Bronchial epithelial cell (primary cell): ENCODE measurements at places on chromosomes 4 and X. TPM values are rescaled to one million over a fixed set of nuclear protein-coding genes. Genes with fewer than 3 reads are reported as not detected.

DNA sequence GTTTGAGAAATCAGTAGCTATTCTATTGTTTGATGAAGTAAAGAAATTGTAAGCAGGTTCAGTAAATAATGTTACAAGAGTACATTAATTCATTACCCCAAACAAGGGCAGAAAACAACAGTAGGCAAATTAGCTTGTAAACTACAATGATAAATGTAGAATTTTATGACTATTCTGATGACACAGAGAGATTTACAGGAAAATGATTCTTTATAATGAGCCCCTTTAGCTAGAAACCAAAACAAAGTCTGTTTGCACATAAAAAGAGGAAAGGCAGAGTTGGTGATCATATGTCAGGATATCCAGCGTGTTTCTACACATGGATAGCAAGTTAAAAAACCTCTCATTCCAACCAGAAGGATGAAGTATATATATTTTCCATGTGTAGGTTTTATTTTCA is 204.8 kb downstream of the CFAP299 start:
- DNase-seq: no peak

RASL11B gene
- total RNA-seq: 0.77 and 1.3 TPM in 2 replicates

GRCh38 chr4:2412534-2412884 is 5.9 kb downstream of the ZFYVE28 start:
- DNase-seq: no peak

GRCh38 chr4:187046471-187046870 is 322.8 kb upstream of the FAT1 start:
- peak; percentile 51 for DNase-seq

HSFX3 gene
- not detected in 2 replicates for total RNA-seq

PDGFC gene
- total RNA-seq: 38.7 and 52.2 TPM in 2 replicates

NLRP2B gene
- not detected in 2 replicates for total RNA-seq

DNA sequence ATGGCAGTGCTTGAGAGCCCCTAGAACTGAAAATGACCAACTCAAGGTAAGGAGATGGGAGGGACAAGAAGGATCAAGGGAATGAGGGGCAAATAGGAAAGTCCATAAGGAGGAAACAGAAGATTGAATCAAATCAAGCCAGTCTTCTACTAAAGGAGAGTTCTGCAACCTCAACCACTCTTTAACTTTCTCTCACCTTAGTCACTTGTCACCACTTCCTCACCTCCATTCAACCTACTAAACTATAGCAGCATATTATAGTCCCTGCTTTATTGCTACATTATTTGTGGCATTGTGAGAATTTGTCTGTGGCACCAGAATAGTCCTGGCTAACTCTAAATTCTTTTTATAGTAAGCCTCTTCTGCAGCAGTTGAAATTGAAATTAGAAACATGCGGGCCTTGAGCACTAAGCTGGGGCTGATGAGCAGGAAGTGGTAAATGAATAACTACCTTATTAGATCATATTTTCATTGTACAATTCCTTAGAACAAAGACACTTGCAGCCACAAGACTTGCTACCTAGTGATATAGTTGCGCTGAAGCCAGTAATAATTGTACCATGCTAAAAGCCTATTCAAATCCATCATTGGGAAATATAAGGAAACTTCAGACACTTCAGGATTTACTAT is 336.9 kb downstream of the ZNF674 start:
- DNase-seq: peak; percentile 75

GRCh38 chr4:118270492-118270891 is 82.3 kb downstream of the PRSS12 start:
- peak; percentile 71 for DNase-seq

GRCh38 chr4:173167758-173168395 is 734 bp upstream of the GALNT7 start:
- DNase-seq: peak; percentile 49

- peak; percentile 83 for DNase-seq
Observed at GRCh38 chr4:148515248-148515647, 73.0 kb upstream of the NR3C2 start.

BTC gene
- total RNA-seq: 1.1 and 2.4 TPM in 2 replicates

- DNase-seq: peak; percentile 16
Observed at GRCh38 chr4:140659943-140660700, 91.4 kb upstream of the UCP1 start.

MAML3 gene
- 0.79 and 3.3 TPM in 2 replicates for total RNA-seq

GRCh38 chr4:41039317-41039716 is 175.0 kb downstream of the APBB2 start:
- no peak for DNase-seq

DNA sequence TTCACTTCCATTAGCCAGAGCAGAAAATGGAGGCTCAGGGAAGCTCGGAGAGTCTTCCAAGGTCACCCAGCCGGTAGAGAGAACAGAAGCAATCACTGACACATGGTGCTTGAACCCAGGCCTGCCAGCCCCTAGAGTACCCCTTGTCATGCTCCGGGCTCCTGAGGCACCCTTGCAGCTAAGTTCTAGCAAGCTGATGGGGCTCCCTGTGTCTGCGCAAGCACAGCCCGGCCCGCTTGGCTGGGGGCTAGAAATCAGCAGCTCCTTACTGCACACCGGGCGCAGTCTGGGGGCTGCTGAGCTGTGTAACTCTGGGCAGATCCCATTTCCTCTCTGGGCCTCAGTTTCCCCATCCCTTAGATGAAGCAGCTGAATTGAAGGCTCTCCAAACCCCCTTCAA is 102.1 kb upstream of the PSAPL1 start:
- DNase-seq: no peak

- no peak for DNase-seq
Observed at GRCh38 chr4:6689506-6689960, 4.1 kb upstream of the S100P start.

CRMP1 gene
- 0.13 TPM in 1 of 2 replicates, not detected in the other for total RNA-seq

GRCh38 chr4:3417448-3417847 is 24.3 kb upstream of the HGFAC start:
- DNase-seq: no peak

DNA sequence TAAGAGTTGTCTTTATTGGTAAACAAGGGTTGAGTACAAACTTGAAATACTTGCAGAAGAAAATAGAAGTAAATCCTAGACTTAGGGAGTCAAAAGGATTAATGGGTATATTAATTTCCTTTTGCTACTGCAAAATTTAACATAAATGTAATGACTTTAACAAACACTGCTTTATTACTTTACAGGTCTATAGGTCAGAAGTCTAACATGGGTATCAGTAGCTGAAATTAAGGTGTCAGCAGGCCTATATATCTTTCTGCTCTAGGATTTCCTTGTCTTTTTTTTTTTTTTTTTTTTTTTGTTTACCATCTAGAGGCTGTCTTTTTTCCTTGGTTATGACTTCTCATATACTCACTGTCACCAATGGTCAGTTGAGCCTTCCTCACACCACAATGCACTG is 220.4 kb downstream of the GRID2 start:
- DNase-seq: no peak

UGT2A1 gene
- not detected in 2 replicates for total RNA-seq

DNA sequence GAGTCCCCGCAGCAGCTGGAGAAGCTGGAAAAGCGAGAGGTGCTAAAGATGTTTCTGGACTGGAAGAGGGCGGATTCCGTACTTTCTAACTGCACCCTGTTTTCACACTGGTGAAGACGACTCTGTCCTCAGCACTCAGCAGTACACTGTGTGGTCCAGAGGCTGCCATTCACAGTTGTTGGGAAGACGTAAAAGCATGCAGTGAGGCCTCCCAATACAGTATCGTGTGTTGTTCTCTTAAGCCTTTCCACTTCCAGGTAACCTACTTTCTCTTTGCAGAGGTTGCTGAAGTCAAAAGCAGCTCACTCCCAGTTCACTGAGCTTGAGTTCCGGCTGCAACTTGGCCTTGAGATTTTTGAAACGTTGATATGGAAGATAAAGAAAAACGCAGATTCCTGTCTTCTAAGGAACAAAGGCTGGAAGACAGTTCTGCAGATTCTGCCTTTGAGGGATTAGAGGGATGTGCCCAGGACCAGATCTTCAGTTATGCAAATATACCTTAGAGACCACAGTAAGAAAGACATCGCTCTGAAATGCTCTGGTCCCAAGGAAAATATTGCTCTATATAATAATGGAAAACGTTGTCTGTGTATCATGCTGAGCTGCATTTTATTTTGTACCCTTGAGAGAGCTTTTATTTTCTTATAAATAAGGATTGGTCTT is 540.9 kb downstream of the TRIML1 start:
- no peak for DNase-seq

GRCh38 chr4:140887467-140887866 is 131.3 kb upstream of the TBC1D9 start:
- DNase-seq: no peak

MAGEA10 gene
- not detected in 2 replicates for total RNA-seq

NWD2 gene
- total RNA-seq: 0.26 and 1.2 TPM in 2 replicates

CSTF2 gene
- total RNA-seq: 12.1 and 19.2 TPM in 2 replicates

CDK16 gene
- 54.8 and 100 TPM in 2 replicates for total RNA-seq

DNA sequence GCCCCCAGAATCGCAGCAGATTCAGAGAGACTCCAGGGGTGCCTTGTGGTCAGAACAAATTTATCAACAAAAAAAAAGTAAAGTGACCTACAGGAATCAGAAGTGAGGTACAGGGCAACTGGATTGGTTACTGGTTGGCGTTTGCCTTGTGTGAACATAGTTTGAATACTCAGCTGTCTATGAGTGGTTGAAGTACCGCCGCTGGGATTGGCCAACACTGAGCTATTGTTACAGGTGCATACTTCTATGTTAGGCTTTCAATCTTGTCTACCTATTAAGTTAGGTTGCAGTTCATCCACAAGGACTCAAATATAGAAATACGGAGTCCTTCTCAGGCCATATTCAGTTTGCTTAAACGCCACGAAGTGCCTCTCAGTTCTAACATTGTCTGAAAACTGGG is 993.5 kb upstream of the PRKX start:
- no peak for DNase-seq

DNA sequence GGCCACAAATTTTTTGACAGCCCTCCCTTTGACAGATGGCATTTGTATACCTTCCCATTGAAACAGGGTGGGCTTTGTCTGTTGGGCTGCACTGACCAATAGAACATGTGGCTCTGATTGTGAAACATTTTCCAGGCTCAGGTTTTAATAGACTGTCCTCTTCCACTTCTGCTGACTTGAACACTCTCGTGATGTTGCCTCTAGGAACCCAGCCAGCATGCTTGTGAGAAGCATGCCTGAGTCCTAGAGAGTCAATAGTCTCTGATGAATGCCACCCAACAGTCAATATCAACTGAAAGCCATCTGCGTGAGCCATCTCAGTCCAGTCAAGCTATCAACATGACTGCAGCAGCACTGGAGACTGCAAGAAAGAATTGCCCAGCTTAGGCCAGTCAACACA is 290.0 kb downstream of the SLC7A11 start:
- no peak for DNase-seq

DNA sequence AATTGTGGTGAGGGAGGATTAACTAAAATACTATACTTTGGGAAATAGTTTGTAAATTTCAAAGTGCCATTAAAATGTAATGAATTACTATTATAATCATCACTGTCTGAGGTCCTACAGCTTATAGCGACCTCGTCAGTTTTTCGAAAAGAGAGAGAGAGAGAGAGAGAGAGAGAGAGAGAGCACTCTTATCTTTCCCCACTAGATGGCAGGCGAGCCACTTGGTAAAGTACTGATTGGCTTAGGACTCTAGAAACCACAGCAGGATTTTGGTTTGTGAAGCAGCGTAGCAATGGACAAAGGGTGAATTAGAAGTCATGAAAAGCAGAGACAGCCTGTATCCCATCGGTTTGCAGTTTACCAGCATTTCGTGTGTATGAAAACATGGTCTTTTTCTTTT is 52.5 kb downstream of the LINC00632 start:
- peak; percentile 24 for DNase-seq

DNA sequence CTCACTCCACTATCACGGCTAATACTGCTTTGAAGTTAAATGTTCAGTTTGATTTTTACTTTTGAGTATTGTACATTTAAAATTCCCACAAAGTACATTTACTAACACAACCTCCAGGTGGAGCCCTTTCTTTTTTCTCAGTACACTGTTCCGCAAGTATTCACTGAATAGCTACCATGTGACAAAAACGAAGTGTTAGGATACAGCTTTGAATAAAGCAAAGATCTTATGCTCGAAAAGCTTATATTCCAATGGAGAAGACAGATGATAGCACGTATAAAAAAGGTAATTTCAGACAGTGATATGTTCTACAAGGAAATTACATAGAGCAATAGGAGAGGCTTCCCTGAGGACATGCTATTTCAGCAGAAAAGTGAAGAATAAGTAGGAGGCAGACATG is 60.7 kb upstream of the ABCG2 start:
- peak; percentile 46 for DNase-seq

RAB41 gene
- not detected in 2 replicates for total RNA-seq

GRCh38 chrX:103453655-103454054 is 65.6 kb downstream of the RAB40A start:
- DNase-seq: peak; percentile 96

TCEAL2 gene
- total RNA-seq: not detected in 2 replicates

- no peak for DNase-seq
Observed at GRCh38 chrX:9775930-9776329, 10.3 kb upstream of the GPR143 start.

DNA sequence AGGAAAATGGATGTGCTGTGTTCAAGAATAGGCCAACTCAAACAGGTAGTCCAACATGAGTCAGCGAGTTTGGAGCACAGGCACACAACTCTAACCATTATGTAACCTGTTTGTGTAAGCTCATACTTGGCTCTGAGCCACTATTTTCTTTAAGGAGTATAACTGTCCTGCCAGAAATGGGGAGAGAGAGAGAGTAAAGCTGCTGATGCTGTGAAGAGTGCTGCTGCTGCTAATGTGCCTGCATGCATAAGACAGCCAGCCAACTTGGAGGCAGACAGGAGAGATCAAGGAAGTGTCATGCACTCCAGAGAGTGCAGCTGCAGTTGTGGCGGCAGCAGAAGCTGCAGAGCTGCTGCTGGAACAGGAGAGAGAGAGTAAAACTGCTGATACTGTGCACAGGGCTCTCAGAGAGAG is 11.7 kb upstream of the STATH start:
- peak; percentile 89 for DNase-seq

DNA sequence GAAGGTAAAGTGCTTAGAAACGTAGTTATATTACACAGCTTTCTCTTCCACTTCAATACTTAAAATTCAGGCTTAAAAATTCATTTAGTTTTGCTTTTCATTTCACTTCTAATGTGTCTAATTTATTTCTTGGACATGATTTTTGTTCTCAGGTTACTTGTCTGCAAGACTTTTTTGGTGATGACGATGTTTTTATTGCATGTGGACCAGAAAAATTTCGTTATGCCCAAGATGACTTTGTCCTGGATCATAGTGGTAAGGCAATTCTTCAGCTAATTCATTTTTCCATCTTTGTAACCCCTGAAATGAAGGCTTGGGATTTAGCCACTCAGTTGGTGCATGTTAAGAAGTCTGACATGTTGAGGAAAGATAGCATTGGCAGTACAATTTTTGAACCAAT is 114.7 kb downstream of the DCLK2 start:
- DNase-seq: no peak

SORCS2 gene
- under 0.01 and 1.0 TPM in 2 replicates for total RNA-seq

DNA sequence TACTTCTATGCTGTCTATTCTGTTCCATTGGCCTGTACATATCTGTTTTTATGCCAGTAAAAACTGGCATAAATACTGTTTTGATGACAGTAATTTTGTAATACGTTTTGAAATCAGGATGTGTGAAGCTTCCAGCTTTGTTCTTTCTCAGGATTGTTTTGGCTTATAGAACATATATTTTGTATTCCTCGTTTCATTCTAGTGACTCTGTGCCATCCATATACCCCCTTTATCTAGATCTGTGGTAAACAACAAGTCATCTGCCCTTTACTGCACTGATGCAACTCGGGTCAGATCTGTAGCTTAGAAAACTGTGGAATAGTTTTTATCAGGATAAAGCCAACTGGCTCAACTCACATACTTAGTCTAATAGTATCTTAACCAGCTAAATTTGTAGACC is 233.7 kb downstream of the PRDM5 start:
- DNase-seq: no peak

- DNase-seq: peak; percentile 23
Observed at GRCh38 chrX:122739770-122740169, 444.3 kb upstream of the GRIA3 start.

GRCh38 chr4:15331930-15332329 is 95.9 kb upstream of the C1QTNF7 start:
- DNase-seq: no peak

ZAR1 gene
- under 0.01 TPM in 1 of 2 replicates, not detected in the other for total RNA-seq
